Erythroblast (primary cell): ENCODE measurements at places on chromosomes 11 and 22.

DNA sequence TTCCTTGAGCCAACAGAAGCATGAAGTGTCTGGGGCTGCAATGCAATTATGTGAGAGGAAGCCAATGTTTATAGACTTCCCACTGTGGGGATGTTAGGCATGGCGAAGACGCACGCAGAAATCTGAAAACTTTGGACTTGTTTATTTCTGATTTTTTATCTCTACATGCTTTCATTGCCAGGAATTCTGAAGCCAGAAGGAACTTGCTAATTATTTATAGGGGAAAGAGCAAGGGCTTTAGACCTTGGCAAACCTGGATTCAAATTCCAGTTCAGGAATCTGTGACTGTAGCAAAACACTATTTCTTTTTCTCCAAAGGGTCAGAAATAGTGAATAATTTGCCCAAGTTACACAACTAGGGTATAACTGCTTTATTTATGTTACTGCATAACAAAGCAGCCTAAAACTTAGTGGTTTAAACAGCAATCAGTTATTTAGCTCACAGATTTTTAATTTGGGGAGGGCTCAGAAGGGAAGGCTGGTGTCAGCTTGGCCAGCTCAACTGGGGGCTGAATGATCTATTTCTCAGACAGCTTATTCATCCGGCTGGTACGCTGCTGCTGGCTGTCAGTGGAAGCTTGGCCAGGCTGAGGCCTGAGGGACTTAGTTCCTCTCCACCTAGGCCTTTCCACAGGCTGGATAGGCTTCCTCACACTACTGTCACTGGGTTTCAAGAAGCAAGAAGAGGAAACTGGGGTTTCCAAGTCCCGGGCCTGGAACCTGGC lies 1.9 kb upstream of the OR6Q1 start:
- no peak for DNase-seq

DNA sequence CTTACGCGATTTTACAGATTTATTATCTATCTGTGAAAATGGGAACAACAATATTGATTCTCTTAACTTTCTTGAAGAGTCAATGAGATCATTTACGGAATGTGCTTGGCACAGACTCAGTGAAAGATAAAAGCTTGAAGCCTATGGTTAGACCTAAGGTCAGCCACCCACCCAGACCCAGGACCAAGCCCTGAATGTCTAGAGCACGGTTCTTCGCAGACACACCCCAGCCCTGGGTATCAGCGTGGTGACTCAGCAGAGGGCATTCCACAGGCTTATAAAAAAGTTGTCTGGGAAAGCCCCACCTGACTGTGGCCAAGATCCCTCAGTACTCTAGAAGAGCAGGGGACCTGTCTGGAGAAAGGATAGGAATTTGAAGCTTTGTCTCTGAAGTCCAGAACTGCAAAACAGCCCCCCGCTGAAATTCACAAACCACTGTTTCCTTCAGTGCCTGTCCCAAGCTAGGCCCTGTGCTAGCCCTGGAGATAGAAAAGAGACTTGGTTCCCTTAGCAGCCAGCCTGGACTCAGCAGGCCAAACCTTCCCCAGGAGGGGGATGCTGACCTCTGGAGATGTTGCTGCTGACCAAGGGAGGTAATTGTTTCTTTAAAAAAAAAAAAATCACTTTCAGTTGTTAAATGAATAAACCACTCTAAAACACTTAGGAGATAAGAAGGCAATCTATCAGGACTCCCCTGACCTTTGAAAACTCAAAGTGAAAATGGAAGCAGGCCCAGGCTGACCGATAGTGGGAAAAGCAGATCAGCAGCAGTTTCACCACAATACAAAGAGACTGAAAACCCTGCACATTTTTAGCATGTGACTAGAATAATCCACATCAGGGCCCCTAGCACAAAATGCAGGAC lies 114.0 kb downstream of the ABTB2 start:
- DNase-seq, result peak; percentile 15

DNA sequence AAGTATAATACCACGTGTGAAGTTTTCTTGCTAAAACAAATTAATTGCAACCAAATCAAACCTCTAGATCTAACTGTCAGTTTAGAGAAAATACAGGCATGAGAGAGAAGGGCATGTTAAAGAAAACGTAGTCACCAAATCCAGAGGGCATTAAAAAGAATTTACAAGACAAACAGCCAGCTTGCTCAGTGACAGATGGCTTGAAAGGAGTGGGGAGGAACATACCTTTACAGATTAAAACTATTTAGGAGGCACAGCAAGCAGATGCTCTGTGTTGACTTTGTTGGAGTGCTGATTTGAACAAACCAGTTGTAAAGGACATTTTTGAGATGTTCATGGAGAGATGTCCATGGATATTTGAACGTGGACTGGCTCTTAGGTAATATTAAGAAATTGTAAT lies 96.9 kb downstream of the ATXN10 start:
- DNase-seq, result no peak

- no peak for DNase-seq
Observed at GRCh38 chr22:16922706-16923105, 85.3 kb downstream of the GAB4 start.

DNA sequence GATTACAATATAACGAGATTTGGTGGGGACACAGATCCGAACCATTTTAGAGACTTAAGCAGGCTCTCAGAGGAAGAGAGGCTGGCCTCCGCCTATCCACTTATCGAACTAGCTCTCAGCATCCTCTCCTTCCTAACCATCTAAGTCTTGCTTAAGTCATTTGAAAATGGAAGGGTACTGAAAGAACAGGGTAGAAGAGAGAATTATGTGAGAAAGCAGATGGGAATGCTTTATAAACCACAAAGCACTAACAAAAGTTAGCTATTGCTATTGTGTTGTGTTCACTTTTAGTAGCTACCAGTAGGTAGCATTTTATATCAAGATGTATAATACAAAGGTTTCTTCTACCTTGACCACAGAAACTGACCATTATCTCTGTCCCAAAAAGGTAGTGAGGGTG lies 153.4 kb upstream of the CADM1 start:
- no peak for DNase-seq

GRCh38 chr22:37428649-37429586 lies 1.6 kb upstream of the ELFN2 start:
- DNase-seq, result peak; percentile 41

DNA sequence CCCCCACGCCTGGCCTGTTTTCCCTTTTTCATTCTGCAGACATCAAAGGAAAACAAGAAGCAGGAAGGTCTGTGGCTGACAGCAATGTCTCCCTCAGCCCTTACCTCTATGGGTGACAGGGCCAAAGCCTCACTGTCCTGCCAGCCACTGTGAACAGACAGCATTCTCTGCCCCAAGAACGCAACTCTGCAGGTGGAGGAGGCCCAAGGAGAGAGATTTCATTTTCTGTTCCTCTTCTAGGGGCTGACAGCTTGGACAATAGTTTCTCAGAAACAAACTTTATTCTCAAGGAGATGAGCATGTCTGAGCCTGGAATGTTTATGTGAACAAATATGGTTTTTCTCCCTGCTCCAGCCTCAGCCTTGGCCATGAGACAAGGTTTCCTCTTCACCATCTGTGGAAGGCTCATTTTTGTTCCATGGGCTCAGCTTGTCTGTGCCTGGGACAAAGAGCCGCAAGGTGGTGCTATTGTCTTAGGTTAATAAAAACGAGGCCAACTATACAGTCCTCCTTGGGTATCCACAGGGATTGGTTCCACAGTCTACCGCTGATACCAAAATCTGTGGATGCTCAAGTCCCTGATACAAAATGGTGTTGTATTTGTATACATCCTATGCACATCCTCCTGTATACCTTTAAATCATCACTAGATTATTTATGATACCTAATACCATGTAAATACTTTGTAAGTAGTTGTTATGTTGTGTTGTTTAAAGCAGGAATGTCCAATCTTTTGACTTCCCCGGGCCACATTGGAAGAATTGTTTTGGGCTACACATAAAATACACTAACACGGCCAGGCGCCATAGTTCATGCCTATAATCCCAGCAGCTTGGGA lies 5.8 kb downstream of the PIWIL3 start:
- DNase-seq, result peak; percentile 66

GRCh38 chr11:34624069-34624468 lies 3.2 kb downstream of the EHF start:
- no peak for DNase-seq

- DNase-seq, result no peak
Observed at GRCh38 chr11:105152021-105152512, 12.5 kb upstream of the CARD18 start.

- no peak for DNase-seq
Observed at GRCh38 chr11:65504674-65505465, 6.0 kb downstream of the MALAT1 start.

GRCh38 chr22:19410941-19411689 lies 20.4 kb downstream of the HIRA start:
- no peak for DNase-seq
